ENCODE measurements at places on chromosomes 16 and 17.

GRCh38 chr17:71528210-71528609 is 592.6 kb upstream of the SOX9 start:
- no peak for DNase-seq

- DNase-seq: no peak
Observed at GRCh38 chr17:79241616-79242015, 167.0 kb downstream of the ENGASE start.

DNA sequence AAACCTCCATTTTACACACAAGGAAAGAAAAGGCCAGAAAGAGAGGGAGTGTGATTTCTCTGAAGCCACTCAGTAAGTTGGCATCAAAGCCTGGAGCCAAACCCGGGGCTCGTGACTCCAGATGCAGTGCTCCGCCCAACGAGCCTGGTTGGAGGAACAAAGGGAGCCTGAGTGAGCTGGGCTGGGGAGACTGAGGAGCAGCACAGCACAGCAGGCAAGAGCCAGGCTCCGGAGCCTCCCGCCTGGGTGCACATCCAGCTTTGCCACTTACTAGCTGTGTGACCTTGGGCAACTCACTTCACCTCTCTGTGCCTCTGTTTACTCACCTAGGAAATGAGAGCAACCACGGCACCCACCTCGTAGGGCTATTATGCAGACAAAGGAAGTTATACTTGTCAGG is 5.6 kb downstream of the GSG1L start:
- no peak for DNase-seq

GRCh38 chr16:66576296-66576695 is 3.0 kb upstream of the CMTM2 start:
- DNase-seq: no peak

GRCh38 chr17:80479246-80479566 is 2.8 kb upstream of the NPTX1 start:
- DNase-seq: no peak

DNA sequence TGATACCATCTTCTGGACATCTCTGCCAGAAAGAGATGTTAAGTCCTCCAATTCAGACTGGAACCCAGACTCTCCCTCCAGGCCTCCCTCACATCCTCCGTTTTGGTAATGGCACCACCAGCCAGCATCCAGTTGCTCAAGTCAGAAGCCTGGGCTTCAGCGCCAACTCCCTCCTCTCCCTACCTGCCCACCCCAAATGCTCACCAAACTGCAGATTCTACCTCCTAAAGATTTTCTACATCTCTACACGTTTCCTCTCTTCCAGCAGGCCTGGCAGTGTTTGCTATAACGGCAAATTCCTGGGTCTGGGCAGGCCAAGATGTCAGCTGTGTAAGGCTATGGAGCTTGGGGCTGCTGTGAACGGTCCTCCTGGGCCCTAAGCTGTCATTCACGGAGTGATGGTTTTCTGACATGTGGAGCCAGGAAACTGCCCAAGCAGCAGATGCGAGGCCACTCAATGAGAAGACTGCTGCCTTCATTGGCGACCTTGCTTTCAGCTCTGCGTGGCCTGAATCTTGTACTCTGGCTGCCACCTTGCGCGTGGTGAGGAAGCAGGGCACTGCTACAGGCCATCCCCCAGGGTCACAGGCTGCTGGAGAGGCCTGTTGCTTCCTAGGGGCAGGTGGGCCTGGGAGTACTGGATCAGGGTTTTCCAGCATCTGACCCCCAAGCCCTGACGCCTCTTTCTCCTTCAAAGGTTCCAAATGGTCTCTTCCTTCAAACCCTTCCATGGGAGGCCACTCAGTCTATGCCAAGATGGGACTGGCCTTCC is 37.7 kb downstream of the TBX4 start:
- DNase-seq: no peak

GRCh38 chr17:20098314-20098713 is 89.2 kb downstream of the SPECC1 start:
- no peak for DNase-seq

DNA sequence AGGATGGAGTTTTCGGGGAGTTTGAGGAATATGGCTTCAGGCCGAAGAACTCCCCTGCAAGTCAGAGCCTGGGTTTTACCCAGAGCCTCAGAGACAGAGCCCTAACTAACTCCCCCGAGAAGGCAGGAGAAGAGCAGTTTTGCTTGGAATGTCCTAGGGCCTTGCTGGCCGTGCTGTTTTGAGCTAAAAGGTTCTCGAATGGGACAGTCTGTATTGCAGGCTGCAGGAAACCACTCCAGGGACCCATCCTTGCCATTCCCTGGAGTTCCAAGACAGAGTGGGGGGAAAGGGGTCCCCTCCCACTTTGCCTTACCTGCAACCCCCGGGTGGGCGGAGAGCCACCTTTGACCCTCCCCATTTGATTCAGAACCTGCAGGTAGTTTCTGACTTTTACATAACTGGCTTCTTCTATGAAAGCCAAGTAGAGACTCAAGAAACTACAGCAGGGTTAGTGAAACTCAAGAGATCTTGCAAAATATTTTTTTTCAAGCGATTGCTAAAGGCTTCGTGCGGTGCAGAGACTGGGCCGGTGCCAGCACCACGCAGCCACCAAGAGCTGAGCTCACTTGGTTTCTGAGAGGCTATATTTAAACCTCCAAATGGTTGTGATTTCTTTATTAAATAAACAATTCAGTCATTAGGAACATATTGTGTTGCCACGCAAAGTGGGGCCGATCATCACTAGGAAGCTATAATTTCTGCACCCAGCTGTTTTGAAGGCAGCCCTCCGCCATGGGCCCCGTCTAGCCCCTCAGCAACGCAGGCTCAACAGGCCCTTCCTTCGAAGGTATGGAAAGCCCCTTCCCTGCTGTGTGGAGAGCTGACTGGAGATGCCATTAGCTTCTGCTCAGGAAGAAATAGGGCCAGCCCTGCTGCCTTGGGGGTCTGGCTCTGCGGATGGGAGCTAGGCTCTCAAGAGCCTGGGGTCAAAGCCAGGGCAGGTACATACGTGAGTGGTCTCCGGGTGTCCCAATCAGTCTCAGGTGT is 223.0 kb downstream of the NTN1 start:
- DNase-seq: no peak

- DNase-seq: no peak
Observed at GRCh38 chr17:43631429-43631828, 30.3 kb downstream of the MEOX1 start.

- peak; percentile 98 for DNase-seq
Observed at GRCh38 chr17:43469145-43469544, 14.6 kb upstream of the DHX8 start.

DNA sequence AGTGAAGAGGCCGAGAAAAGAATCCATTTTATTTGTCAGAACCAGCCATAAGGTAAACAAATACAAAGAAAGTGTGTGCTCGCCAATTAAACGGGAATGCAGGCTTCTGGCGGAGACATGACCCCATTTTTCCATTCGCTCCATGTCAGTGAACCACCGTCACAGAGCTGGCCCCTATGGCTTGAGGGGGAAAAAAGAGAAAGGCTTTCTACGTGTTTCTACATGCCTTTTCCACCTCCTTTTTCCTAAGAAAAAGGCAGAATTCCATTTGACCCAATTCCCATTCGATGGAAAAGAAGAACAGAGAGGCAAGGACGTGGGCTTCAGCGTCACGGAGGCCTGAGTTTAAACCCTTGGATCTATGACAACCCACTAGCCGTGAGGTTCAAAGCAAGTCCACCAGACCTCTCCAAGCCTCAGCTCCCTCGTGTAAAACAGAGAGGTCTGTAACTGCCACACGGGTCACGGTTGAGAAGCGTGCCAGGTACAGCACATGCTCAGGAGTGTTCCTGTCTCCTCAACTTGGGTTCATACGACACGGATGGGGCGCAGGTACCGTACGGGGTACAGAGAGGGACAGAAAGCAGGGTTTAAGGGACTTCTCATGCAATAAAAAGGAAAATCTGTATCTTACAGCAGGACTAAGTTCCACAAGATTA is 91.9 kb downstream of the NXN start:
- DNase-seq: no peak

DNA sequence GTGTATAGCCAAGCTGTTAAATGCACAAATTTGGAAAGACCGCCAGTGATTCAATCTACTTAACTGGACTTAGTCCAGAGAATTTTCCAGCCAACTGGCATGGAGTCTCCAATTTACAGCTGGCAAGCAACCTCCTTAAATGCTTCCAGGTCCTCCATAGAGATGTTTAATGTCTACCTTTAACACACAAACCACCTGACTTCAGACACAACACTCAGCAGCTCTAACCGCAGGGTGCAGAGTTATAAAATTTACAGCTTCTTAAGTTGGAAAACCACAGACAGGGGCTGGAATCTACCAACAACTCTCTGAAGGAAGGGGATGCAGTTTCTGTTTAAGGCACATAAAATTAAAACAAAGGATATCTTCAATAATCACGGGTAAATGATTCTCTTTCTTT is 106.9 kb downstream of the SYCE1L start:
- DNase-seq: no peak

GRCh38 chr16:50244504-50245416 is 21.6 kb upstream of the ADCY7 start:
- no peak for DNase-seq

DNA sequence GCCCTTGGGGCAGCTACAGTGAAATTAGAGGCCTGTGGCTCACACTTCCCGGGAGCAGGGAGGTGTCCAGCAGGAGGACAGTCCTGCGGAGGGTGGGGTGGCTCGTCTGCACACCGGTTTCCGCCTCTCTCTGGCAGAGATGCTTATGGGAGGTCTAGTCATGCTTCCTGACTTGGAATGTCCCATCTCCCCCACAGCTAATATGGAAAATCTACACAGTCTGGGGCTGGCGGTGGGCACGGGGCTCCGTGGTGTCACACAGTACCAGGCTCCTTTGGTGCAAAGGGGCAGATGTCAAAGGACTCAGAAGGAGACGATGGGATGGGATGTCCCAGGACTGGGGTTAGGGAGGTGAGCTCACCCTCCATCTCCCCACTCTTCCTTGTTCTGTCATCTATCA is 44.1 kb upstream of the DOC2B start:
- no peak for DNase-seq

DNA sequence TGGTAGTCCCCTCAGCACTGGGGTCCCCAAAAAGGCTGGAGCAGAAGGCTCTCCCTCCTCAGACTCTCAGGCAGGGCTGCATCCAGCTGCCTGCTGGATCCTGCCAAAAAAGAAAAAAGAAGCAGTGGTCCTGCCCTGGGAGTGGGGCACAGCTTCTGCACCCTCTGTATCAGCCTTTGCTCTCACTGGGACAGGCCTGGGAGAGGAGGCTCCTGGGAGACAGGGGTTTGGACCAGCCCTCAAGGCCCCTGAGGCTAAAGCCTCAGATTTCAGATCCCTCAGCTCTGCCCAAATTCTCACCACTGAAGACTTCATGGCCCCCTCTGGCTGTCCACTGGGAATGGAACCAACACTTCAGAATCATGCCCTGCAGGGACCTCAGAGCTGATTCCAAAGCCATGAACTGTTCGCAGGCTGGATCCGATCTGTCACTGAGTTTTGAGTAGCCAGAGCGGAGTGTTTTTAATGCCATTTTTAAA is 96.9 kb downstream of the C16orf78 start:
- no peak for DNase-seq

DNA sequence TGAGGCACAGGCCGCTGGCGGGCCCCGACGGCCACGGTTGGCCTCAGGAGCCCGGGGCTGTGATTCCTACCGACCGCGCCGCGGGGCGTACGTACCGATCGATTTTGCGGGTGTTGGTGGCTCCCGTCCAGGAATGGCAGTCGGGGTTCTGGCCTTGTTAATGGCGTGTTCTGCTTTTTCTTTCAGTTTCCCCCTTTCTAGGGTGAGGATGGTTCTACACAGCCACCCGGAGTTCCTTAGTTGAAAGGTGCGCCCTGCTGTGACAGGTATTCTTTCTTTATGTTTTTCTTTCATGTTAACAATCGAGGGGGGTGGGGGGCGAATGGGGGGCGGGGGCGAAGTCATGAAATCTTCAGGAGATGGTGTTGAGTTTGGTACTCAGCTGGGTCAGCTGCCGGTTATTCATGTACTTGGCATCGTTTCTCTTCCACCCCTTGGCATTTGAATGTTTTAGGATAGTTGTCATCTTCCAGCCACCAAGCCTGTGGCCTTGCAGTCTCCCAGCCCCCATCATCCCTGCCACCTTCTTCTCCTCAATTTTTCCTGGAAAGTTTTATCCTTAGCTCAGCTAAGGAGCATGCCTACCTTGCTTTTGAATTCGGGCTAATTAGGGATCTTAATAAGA is 802 bp downstream of the CYLD start:
- DNase-seq: peak; percentile 15

- DNase-seq: no peak
Observed at GRCh38 chr16:86104537-86105048, 205.6 kb downstream of the IRF8 start.

- no peak for DNase-seq
Observed at GRCh38 chr17:65551267-65552040, 10.0 kb downstream of the AXIN2 start.

DNA sequence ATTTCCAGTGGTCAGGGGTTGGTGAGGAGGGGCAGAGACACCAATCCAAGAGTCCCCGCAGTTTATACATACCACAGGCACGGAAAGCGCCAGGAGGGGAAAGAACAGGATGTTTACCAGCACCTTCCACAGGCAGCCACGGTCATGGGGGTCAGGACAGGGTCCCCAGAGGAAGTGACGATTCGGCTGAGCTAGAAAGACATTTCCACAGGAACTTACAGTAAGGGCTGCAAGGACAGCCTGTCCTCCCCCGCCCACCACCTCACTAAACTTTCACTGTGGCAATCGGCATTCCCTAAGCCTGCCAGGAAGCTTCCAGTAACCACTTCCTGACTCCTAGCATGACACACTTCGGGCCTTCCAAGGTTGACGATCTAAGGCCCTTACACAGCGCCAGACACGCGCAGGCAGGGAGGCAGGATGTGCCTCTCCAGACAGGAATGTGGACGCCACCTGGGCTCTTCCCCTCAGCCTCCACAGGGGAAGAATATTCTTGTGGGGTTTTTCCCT is 1.2 kb upstream of the MT2A start:
- DNase-seq: peak; percentile 99

DNA sequence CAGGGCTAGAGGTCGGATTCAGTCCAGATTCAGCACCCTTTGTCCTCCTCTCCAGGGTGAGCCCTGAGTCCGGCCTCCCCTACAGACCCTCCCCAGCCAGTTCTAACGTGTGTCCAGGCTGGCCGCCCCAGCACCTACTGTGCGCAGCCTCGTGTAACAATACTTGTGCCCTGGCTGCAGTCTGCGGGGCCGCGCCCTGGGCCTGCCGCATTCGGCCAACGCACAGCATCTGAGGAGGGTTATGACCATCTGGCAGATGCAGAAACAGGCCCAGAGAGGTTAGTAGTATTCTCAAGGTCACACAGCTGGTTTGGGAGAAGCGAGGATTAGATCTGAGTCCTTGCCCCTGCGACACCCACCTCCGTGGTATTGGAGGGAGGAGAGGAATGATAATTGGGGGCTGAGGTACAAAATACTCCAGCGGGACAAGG is 968 bp downstream of the RIPOR1 start:
- DNase-seq: peak; percentile 36

- DNase-seq: no peak
Observed at GRCh38 chr16:87493608-87494280, 920 bp upstream of the ZCCHC14 start.

GRCh38 chr16:50509521-50510341 is 38.5 kb upstream of the NKD1 start:
- DNase-seq: peak; percentile 40

Data from HT1080 (cell line).